ENCODE measurements at places on chromosomes 3 and 15.

DNA sequence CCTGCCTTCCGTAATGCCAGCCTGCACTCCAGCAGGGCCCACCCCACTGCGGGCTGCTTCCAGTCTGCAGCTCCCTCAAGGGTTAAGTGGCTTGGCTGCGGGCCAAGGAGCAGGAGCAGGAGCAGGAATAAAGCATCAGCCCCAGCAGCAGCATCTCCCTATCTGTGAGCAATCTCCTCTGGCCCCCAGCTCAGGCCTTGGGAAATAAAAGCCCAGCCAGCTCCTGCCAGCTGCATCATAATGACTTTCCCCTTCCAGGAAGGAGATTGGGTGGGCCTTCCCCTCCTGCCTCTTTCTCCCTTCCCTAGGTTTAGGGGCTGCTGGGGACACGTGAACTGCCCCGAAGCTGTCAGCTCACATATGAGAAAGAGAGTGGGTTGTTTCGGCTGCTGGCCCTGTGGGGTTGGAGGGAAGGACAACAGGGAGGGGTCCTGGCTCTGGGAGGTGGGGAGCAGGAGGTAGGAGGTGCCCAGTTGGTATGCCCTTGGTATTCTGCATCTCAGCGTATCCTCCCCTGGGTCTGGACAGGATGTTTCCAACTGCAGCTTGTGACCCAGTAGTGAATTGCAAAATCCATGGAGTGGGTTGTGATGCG is 34.6 kb upstream of the FGD5 start:
- DNase-seq = no peak

GRCh38 chr3:195548501-195548900 is 5.4 kb upstream of the PPP1R2 start:
- no peak for DNase-seq

DNA sequence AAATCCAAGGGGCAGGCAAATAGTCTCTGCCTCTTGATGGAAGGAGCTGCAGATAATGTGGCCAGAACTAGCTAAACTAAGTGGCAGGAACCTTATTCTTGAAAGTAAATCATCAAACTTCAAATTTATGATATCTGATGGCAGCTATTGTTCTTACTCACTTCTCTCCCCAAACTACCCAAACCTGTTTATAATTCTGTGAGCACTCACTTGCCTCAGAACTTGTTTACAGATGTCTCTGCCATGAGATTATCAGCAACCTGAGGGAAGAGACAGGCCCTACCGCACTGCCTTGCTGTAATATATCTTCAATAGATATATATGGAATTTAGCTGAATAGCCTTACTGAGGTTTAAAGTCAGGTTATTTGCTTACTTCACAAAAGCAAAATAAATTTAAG is 2.2 kb upstream of the B3GALNT1 start:
- DNase-seq = no peak

- DNase-seq = no peak
Measured at GRCh38 chr3:6448011-6448410, 412.9 kb upstream of the GRM7 start.

DNA sequence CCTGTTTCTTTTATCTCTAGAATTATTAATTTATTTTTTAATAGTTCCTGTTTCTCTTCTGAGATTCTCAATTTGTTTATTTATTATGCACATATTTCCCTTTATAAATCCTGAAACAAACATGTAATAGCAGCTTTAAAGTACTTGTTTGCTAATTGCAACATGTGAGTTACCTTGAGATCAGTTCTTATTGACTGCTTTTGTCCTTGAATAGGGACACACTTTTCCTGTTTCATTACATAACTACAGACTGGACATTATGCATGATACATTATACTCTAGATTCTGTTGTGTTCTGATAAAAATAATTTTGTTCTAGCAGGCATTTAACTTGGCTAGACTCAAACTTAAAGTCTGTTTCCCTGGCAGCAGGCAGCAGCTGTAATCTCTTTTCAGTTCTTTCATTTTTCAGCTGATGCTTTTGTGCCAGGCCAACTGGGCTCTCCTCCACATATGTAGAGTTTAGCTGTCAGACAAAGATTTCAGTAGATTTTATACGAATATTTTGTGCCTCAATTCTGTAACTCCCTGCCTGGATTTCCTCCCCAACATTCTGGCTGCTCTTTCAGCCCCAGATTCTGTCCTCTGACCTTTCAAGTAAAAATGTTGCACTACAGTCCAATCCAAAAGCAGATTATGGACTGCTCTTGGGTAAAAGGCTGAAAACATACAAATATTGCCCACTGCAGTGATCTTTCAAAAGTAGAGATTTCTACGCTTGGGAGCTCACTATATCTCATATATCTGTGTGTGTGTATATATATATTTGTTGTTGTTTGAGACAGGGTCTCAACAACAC is 41.9 kb downstream of the PCOLCE2 start:
- DNase-seq = no peak

- no peak for DNase-seq
Measured at GRCh38 chr15:58698887-58699641, 50.4 kb downstream of the ADAM10 start.

DNA sequence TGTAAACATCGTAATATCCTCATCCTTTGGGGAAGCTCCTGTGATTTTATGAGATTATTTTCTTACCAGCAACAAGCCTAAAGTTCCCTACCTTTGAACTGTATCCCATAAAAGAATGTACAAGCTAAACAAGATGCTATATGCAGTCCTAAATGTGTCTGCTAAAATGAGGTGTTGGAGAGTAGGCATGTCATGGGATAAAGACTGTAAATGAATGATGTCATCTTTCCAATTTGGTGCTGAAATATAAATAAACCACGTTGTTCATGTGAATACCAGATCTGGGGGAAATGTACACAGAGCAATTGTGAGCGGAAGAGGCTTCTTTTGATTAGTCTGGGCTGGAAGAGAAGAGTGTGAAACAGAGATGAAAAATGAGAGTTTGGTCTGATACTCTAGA is 214.9 kb upstream of the WNT5A start:
- DNase-seq = no peak

DNA sequence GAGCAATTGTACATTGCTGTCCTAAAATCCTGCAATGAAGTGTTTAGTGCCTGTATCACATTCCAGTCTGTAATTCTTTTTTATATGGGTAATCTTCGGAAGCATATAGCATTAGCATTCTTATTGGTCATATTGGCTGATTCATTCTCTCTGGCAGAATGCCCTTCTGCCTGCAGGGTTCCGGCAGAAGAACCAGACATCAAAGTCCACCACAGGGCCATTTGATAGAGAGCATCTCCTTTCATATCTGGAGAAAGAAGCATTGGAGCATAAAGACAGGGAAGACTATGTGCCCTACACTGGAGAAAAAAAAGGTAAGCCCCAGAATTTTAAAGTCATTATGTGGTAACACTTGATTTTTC is 39.6 kb downstream of the TMOD3 start:
- no peak for DNase-seq

GRCh38 chr15:101562428-101563059 is 73.0 kb upstream of the PCSK6 start:
- DNase-seq = no peak

GRCh38 chr15:76253691-76254473 is 57.4 kb downstream of the ETFA start:
- no peak for DNase-seq

DNA sequence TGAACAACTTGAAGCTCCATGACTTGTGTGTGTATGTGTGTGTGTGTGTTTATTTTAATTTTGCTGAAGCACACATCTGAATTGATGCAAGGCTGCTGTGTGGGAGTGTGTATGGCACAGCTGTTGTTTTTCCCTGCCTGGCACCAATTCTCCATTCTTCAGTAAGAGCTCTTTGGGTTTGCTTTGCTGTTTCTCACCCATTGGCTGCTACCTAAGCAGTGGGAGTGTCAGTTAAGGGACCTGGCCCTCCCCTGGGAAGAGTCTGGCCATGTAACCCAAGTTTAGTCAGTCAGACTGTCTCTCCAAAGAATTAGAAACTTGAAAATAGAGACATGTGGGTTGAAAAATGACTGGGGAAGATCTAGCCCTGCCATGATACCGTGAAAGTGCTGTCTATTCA is 126.2 kb upstream of the SYNPR start:
- no peak for DNase-seq

DNA sequence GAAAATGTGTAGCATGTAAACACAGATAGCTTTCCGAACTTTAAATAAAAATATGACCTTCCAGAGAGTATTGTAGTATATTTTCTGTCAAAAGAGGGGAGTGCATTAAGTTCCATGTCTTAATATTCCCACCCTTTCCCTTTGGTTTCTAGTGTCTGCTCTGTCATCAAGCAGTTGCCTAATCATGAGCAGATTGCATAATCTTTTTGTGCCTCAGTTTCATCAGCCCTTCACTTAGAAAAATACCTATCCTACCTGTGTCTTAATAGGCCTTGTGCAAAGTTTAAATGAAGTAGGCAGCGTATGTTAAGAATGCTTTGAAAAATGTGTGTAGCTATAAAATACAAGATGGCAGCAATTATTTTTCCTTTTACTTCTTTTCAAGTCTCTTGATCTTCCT is 52.8 kb downstream of the CALML4 start:
- no peak for DNase-seq

DNA sequence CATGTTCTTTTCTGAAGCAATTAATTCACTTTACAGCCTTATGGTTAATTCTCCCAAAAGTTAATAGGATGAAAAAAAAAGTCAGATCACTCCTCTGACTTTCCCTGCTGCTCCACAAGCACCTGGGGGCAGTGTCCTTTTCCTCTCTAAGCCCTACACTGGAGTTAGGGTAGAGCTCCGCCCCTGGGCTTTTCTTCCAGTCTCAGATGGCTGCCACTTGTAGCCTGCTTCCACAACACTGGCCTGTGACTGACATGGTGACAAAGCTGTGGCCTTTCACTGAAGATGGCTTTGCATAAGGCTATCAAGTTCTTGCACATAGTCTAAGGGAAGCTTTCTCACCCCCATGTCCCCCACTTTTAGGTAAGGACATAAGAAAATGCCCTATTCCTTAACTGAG is 1.3 kb upstream of the MON1A start:
- no peak for DNase-seq

Data from activated CD4-positive, alpha-beta T cell treated with anti-CD3 and anti-CD28 coated beads, Interleukin-2, amount 50 U/mL, for 4 hours (primary cell).